ENCODE measurements at places on chromosomes 3 and 15.

DNA sequence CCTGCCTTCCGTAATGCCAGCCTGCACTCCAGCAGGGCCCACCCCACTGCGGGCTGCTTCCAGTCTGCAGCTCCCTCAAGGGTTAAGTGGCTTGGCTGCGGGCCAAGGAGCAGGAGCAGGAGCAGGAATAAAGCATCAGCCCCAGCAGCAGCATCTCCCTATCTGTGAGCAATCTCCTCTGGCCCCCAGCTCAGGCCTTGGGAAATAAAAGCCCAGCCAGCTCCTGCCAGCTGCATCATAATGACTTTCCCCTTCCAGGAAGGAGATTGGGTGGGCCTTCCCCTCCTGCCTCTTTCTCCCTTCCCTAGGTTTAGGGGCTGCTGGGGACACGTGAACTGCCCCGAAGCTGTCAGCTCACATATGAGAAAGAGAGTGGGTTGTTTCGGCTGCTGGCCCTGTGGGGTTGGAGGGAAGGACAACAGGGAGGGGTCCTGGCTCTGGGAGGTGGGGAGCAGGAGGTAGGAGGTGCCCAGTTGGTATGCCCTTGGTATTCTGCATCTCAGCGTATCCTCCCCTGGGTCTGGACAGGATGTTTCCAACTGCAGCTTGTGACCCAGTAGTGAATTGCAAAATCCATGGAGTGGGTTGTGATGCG lies 34.6 kb upstream of the FGD5 start:
- DNase-seq = no peak

GRCh38 chr3:18238746-18239331 lies 186.3 kb downstream of the SATB1 start:
- no peak for DNase-seq

GRCh38 chr15:41792000-41792637 lies 17.8 kb downstream of the MAPKBP1 start:
- no peak for DNase-seq

- DNase-seq = no peak
Observed at GRCh38 chr15:85137489-85138168, 156.0 kb downstream of the PDE8A start.

DNA sequence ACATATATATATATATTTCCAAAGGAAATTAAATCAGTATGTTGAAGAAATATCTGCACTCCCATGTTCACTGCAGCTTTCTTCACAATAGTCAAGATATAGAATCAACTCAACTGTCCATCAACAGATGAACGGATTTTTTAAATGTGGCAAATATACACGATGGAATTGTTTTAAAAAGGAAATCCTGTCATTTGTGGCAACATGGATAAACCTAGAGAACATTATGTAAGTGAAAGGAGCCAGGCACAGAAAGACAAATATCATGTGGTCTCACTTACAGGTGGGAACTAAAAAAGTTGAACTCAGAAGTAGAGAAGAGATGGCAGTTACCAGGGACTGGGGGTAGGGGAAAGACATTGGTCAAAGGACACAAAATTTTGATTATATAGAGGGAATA lies 253.7 kb downstream of the ULK4 start:
- DNase-seq = no peak

DNA sequence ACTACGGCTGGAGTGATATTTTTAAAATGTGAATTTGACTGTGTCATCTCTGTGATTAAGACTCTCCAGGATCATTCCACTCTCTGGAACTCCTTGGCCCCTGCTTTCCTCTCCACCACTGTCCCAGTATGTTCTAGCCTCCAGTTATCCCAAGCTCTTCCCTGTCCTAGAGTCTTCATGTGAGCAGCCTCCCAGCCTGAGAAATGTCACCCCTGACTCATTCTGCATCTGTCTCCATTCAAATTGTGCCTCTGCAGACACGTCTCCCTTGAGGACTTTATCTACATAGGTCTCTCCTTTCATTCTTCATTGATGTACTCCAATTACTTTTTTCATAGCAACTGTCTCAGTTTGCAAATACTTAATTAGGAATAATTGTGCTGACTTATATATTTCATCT lies 317.7 kb upstream of the ADAMTS9 start:
- DNase-seq = no peak

DNA sequence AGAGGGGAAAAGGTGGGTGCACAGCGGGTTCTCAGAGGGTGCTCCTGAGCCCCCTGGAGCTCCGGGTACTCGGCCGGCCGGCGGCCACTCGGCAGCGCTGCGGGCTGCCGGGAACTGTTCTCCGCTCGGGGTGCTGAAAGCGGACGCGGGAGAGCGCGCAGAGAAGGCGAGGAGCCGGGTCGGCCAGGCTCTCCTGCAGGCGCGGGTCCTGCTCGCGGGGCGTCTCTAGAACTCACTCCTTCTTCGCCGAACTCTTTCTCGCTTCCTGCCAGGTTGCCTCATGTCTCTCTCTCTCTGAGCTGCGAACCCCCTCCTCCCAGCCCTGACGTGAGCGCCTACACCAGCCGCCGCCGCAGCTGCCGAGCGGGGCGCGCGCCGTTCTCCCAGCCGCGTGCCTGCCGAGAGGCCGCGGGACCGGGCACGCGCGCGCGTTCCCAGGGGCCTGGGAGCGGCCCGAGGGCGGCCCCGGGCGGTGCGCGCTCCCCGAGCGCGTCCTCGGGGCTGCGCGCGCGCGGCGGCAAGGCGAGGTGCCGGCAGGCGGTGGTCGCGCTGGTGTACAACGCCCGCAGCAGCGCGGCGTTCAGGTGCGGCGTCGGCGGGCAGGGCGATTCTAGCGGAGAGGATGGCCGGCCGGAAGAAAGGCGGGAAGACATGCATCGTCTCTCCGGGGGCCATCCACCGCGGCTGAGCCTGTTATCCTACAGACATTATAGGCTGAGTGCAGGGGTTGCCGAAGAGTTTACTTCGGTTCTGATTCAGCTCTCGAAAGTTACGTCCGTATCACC lies at the start of gene PEX5L:
TSS of gene PEX5L (minus strand) at position 267 of the 785 bp plus-strand sequence. CDS start 338 bp downstream, outside the sequence.
- peak; percentile 44 for DNase-seq

- no peak for DNase-seq
Observed at GRCh38 chr3:189038773-189039745, 132.7 kb upstream of the TPRG1 start.

DNA sequence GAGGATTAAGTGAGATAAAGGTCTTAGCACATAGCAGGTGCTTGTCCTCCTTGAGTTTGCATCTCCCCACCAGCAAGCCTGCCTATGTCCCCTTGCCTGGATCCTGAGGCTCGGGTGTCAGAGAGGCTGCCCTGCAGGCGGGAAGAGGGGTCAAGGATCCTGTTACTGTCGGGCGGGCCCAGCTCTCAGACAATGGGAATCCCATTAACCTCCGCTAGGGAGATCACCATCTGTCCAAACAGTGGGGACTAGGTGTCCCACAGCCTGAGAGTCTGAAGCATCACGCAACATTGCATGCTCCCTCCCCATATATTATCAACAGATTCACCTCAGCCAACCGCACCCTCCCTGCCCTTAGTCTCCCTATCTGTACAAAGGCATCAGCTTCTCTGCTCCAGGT lies 151.4 kb downstream of the FBLN2 start:
- no peak for DNase-seq

DNA sequence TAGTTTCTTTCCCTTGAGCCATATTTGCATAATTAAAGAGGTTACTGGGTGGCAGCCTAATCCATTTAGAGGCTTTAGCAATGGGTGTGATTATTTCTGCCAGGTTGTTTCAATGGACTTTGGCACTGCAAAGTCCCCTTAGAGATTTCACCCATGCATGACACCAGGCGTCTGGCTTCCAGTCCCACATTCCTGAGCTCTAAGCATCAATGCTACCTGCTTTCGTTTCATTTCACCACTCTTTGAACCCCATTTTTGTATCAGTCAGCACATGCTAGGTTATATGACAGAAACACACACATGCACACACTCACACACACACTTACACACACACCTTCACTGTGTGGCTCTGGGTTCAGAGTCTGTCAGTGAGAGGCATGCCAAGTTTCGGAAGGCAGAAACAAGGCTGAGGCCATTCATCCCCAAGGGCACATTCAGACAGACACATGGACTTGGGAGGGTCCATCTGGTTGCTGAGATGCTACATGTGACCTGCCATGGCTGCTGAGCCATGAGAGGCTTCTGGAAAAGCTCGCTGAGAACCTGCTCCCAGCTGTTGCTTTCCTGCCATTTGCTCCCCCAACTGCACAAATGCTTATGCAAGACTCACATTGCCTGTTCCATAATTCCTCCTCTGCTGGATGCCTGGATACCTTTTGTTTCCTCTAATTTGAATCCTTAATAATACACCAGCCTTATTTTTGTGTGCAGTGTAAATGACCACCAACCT lies 354.1 kb downstream of the GABRG3 start:
- no peak for DNase-seq

- no peak for DNase-seq
Observed at GRCh38 chr3:127105587-127105986, 87.3 kb upstream of the PRR23E start.

GRCh38 chr15:48992545-48992944 lies 28.8 kb upstream of the SHC4 start:
- DNase-seq = no peak

DNA sequence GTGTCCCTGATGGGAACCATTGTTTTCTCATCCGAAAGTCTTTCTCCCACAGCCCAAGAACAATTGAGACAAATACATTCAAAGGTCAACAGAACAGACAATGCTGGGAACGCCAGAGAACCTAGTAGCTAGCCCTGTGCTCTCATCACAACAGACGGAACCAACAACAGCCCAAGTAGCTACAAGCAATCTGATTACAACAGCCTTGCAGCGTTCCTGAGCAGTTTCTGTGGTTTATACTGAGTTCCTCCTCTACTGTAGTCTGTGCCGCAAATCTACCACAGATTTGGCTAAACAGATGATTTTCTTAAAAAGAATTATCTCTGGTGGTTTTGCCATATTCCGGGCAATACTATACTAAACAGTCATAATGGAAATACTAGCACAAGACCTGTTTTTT lies 435.6 kb downstream of the MECOM start:
- DNase-seq = peak; percentile 23

DNA sequence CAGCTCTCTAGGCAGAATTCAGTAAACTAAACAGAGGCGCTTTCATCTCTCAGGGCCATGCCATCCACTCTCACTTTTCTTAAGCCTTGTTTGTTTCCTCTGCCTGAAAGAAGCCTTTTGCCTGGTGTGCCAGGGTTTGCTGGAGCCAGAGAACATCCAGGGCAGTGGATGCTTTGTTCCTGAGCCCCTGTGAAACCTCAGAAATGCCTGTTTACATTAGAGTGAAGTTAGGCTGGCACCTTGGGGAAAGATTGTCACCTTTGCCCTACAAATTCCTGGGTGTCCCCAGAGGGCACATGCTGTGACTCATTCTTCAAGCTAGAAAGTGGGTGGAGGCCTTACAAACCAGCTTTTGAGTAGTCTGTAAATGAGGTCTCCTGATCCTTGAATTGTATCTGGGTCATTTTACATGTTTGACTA lies 10.7 kb upstream of the TRAK1 start:
- no peak for DNase-seq

DNA sequence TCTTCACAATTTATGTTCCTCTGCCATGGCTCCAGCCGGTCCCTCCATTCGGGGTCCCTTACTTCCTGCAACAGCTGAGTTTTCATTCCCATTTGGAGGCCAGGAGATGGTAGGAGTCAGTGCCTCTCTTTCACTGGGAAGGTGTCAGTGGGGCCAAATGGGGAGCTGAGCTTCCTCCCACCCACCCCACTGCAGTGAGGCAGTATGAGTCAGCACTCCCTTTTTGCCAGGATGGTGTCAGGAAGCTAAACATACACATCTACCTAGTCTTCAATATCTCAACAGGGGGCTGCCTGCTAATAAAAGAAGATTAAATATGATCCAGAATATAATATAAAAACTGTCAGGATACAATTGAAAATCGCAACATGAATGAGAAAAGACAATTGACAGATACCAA lies 12.7 kb upstream of the ACTC1 start:
- DNase-seq = no peak

All from activated CD4-positive, alpha-beta T cell treated with anti-CD3 and anti-CD28 coated beads, Interleukin-2, amount 10 ng/mL, durations not matched to agents 7 days and 5 days (primary cell).